Esophagus squamous epithelium (tissue), 5 donors: ENCODE measurements at places on chromosomes 5 and 9.

- no peak for DNase-seq
These were observed 28.7 kb downstream of the DNM1 start for GRCh38 chr9:128231638-128232527.

GRCh38 chr5:59810041-59810440 lies 83.5 kb downstream of the PDE4D start:
- DNase-seq, result peak; percentile 5

- no peak for DNase-seq
These were observed 203.0 kb downstream of the SPATA31A6 start for GRCh38 chr9:42386477-42386876.

DNA sequence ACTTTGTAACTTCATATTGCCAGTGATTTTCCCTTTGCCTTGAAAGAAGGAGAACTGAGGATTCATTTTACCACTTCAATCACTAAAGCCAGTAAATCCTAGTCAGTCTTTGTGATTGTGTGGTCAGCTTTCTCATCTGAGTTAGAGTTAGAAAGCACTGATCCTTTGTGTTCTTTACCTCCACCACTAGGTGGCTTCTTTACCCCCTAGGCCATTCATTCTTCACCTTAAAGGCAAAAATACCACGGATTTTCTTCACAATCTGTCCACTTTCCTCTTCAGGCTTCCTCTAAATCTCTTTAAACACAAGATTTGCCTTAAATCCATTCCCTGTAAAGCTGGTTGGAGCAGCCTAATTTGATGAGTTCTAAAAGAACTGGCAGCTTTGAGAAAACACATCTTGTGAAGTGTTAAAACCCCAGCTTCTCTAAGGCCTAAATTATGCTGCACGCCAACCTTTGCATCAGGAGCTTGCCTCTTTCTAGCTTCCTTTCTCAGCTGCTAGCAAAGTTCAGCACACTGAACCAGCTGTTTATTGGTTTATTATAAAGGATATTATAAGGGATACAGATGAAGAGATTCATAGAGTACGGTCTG lies 20.4 kb downstream of the BDP1 start:
- DNase-seq, result no peak

- no peak for DNase-seq
These were observed 367.3 kb upstream of the C9orf72 start for GRCh38 chr9:27940535-27940934.

DNA sequence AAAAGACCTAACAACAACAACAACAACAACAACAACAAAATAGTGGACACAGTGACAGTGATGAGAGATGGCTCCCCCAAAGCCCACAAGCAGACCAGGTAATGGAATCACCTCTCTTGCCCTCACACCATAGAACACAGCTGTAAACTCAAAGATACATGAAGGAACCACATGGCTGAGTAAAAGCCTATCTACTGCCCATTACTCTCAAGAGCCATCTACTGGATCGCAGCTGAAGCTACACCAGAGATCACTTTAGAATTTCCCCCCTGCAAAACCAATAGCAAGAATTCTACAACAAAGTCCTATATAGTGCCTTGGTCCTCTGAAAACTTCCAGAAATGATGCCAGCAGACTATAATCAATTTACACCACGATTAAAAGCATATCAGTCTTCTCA lies 1537.6 kb upstream of the CDH9 start:
- no peak for DNase-seq

DNA sequence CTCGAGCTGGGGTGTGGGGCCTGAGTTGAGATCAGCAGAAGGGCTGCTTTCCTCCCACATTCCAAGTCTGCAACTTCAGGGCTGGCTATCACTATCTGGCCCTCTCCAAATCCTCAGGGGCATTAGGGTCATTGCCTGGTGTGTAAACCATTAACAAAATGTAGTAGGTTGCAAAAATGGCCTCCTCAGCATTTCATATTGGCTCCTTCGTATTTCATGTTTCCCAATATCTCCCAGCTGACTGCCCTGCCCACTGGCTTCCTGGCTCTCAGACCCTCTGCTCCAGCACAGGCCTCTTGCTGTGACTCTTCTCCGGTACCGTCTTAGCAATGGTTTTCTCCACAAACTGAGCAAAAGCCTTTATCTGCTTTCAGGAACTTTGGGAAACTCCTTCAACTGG lies 113.8 kb downstream of the GADD45G start:
- DNase-seq, result no peak

DNA sequence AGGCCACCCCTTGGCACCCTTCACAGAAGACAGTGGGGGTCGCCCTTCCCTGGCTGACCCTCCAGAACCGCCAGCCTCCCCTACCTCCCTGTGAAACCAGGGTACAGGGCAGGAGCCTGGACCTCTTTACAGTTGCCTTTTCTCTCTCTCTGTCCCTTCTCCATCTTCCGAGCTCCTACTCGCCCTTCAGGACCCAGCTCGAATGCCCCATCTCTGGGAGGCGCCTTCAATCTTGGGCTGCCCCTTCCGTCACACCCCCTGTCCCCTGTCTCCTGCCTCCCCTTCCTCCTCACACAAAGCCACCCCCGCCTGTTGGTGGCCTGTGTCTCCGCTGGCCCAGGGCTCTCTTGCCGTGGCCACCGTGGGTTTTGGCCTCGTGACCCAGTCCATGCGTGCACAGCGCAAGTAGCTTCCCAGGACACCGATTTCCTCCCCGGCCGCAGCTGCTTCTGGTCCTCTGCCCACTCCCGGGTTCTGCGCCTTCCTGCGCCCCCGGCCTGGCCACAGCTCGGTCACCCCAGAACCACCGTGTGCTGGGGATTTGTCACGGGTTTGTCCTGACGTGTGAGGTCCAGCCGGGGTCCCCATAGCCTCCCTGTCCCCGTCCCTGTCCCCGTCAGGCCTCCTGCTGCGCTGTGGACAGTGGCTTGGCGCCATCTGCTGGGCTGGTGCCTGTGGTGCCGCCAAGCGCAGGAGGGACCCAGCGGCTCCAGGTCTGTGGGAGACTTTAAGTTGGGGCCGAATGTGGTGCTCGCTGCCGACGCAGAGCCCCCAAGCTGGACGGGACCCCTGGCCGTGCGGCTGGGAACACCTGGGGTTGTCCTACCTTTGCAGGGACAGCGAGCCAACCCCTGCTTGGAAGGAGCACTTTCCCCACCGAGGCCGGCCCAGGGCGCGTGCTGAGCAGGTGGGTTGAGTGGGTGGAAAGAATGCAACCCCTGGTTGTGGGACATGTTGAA lies 4.0 kb upstream of the TMEM250 start:
- no peak for DNase-seq

DNA sequence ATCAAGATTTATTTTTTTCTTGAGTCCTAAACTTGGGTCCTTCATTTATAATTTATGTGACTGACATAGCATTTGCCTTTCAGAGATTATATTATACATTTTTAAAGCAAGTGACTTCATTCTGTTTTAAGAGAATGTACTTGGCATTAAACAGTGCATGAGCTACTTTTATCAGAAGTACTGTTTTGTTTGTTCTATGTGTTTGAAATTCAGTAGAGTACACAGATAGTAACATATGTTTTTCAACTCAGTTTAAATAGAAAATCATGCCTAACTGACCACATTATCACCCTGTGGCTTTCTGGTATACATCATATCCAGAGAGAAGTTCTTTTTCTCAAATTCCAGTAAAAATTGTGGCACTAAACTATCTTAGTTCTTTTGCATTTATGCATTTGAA lies 335.3 kb upstream of the CDH18 start:
- no peak for DNase-seq

- DNase-seq, result no peak
These were observed 59.5 kb downstream of the OLFM1 start for GRCh38 chr9:135146766-135147473.
